Stimulated activated CD4-positive, alpha-beta T cell treated with anti-CD3 and anti-CD28 coated beads, TNF-alpha, amount 100 ng/mL, for 48 hours (primary cell): ENCODE measurements at places on chromosomes 16 and 17.
A peak's percentile ranks its signal among the peaks of the same experiment; 100 is the strongest.

DNA sequence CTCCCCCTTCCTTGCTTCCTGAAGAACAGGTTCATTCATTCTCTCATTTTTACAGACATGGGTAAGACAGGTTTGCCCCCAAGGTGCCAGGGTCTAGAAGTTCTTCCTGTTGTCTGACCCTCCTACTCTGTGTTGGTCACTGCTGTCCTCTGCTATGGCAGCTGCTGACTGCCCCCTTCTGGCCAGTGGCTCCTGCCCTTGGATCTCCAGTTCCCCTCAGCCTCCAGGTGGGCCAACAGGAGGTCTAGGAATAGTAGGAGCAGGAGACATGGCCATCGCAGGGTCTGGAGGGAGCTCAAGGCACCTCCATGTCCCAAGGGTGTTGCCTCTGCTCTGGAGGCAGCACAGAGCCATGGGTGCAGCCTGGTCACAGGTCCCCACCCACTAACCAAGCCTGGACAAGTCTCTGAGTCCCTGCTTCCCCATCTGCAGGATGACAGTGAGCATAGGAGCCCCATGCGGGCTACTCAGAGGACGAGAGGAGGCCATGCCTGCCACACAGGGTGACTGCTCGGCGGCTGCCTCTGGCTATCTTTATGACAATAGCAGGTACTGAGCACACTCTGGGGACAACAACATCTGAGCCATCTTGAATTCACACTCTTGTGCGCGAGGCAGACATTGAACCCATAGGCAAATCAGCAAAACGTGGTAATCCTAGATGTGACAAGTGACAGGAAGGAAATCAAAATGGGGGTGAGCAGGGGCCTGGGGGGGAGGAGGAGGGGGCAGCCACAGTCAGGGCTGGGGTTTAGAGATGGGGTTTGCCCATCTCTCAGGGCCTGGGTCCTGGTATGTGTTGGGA is 27.0 kb upstream of the NXPH3 start:
- DNase-seq, result no peak

DNA sequence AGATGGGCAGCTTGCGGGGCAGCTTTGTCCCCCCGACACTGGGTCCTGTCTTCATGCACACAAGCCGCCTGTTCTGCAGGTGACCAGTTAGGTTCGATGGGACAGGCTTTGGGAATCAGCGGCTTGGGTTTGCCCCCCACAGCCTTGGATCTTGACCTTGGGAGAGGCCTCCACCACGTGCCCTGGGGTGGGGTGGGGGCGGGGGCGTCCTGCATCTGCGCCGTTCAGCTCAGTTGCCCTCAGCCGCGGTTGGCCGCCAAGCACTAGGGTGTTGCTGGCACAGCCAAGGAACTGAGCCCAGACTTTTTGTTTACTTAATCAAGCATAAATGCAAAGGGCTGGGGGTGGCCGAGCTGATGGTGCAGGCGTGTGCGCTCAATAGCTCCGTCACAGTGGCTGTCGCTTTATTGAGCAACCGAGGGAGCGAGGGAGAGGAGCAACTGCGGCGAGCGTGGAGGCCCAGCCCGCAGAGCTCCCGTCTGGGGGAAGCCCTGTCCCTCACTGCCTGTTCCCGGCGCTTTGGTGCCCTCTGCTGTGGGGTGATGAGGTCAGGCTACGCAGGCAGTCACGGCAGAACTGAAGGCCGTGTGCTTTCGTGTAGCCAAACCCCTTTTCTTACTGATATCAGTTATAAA is 33.9 kb downstream of the JPH3 start:
- peak; percentile 76 for DNase-seq

DNA sequence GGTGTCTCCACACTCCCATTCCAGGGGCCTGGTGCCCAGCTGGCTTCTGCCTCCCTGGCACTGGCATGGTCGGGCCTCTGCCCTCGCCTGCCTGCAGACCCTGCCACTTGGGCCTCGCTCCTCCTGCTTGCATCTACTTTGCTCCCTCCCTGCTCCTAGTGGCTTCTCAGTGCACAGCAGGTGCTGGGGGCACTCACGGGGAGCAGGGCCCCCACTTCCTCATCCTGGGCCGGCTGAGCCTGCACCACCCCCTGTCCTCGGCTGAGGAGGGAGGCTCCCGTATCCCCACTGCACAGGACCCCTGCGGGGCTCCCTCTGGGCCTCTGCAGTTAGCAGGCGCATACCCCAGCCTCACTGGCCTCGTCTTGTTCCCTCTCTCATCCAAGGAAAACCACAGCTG is 35.2 kb downstream of the CIBAR2 start:
- DNase-seq, result no peak

- no peak for DNase-seq
These were observed 16.3 kb upstream of the ATP2A3 start for GRCh38 chr17:3980381-3981014.

DNA sequence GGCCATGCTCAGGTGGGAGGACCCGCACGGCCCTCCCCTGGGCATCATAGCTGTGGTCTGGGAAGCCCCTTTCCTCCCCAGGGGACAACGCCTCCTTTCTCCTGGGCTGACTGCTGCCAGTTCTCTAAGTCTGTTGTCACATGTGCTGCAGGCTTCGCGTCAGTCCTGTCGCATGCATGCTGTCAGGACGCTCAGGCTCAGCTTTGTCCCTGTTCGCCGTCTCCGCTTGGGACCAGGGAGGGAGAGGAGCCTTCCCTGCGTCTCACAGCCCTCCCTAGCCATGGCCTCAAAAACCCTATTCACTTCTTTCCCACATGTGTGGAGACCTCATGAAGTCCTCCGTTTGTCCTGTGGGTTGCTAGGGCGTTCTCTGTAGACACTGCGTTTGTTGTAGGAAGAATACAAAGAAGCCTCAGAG is 21.4 kb downstream of the LDHD start:
- DNase-seq, result no peak

DNA sequence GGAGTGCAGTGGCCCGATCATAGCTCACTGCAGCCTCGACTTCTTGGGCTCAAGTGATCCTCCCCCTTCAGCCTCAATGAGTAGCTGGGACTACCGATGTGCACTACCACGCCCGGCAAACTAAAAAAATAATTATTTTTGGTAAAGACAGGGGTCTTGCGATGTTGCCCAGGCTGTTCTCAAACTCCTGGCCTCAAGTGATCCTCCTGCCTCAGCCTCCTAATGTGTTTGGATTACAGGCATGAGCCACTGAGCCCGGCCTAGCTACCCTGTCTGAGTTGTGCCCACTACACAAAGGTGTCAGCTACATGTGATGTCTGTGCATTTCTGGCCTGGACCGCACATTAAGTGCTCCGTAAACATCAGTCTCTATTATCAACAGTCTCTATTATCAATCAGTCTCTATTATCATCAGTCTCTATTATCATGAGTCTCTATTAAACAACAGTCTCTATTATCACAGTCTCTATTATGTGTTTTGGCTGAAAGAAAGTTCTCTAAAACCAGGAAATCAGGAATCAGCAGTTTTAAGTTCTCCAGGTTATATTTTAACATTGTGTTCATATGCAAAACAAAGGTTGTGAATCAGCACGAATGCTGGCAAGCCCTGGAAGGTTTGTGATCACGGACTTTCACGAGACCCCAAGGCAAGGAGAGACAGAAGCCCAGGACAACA is 721 bp upstream of the WWOX start:
- DNase-seq, result no peak

GRCh38 chr17:70677783-70678647 is 508.7 kb downstream of the KCNJ2 start:
- DNase-seq, result no peak

DNA sequence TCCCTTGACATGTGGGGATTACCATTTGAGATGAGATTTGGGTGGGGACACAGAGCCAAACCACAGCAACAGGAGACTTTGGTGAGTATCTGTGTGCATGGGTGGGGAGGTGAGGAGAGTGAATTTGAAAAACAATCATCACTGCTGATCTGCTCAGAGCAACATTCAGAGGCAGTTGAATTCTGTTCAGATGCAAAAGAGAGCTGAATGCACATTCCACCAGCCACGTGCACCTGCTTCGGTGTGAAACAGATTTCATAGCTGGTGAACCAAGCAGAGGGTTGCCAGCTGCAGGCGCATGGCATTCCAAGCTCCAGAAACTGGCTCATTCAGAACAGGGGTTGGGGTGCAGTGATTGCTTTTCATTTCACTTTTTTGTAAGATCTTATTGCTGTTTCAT is 233.1 kb upstream of the FOXF1 start:
- no peak for DNase-seq

GRCh38 chr17:56481659-56482058 is 111.8 kb upstream of the NOG start:
- DNase-seq, result no peak
